Naive thymus-derived CD8-positive, alpha-beta T cell (primary cell): ENCODE measurements at places on chromosomes 3 and 15. TPM values are rescaled to one million over a fixed set of nuclear protein-coding genes. Genes with fewer than 3 reads are reported as not detected.

GRCh38 chr3:45515999-45516725 is 78.4 kb upstream of the LIMD1 start:
- H3K4me1 ChIP-seq = no peaks in the 10 kb centered on the region
- H3K27ac ChIP-seq = no peak overlapping the region
- H3K27me3 ChIP-seq = no peaks in the 10 kb centered on the region
- DNase-seq = no peak

DNA sequence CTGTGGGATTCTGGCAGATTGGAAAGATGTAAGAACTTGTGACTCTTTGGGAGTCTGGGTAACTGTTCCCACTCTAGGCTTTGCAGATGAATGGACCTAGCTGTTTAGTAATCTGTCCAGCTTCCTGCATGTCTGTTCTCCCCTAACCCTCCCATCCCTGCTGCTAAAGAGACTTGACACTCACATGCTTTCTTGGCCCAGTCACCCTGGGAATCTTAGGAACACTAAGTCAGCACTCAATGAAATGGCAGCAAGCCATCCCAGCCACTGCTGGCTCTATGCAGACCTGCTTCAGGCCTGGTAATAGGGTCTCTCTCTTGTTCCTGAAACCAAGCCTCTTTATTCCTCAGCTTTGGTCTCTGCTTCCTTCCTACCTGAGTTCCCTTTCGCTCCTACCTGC is 63.7 kb upstream of the THSD4 start:
- no peak overlapping the region for H3K4me3 ChIP-seq
- DNase-seq = no peak
- peaks cover 16% of the 10 kb centered on the region for H3K27me3 ChIP-seq
- H3K4me1 ChIP-seq = no peaks in the 10 kb centered on the region
- H3K36me3 ChIP-seq = no peaks in the 10 kb centered on the region

PCYT1A gene
- 12.6 TPM for polyA plus RNA-seq

CIP2A gene
- polyA plus RNA-seq = 2.9 TPM

DNA sequence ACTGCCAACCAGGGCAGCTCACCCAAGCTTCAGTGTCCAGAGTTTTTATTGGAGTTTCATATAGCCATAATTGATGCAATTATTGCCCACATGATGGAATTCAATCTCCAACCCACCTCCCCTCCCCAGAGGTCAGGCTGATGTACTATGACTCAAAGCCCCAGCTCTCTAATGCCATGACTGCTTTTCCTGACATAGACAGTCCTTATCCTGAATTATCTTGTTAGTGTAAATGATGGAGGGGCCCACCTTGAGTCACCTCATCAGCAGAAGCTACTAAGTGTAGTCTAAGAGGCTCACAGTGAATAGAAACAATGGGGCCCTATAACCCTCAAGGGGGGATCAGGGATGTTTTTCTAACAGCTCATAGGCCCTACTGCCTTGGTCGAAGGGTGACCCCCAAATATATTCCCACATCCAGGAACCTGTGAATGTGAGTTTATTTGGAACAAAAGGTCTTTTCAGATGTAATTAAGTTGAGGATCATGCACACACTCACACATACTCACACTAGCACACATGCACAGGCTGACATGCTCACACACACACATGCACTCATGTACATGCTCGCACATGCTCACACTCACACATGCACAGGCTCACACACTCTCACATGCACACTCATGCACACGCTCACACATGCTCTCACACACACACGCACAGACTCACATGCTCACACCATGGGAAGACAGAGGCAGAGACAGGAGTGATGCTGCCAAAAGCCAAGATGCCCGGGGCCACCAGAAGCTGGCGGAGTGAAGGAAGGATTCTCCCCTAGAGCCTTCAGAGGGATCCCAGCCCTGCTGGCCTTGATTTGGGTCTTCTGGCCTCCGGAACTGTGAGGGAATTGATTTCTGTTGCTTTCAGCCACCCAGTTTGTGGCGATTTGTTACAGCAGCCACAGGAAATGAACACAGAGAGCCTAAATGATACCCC is 131.2 kb upstream of the SMAD3 start:
- H3K36me3 ChIP-seq = peaks cover 9% of the 10 kb centered on the region
- no peak for DNase-seq
- no peak overlapping the region for H3K27ac ChIP-seq
- peaks cover 4% of the 10 kb centered on the region for H3K27me3 ChIP-seq

- no peaks in the 10 kb centered on the region for H3K27me3 ChIP-seq
- peak overlapping the region; percentile 98 for H3K4me3 ChIP-seq
- H3K4me1 ChIP-seq = peaks cover 61% of the 10 kb centered on the region
- peak overlapping the region; percentile 99 for H3K27ac ChIP-seq
- no peaks in the 10 kb centered on the region for H3K36me3 ChIP-seq
Measured at GRCh38 chr15:90266061-90266431, 574 bp downstream of the NGRN start.

KNG1 gene
- polyA plus RNA-seq = not detected

GOLGA8J gene
- not detected for polyA plus RNA-seq

PLA2G4E gene
- not detected for polyA plus RNA-seq
